H7 (cell line): ENCODE measurements at places on chromosomes 2 and 18. TPM values are rescaled to one million over a fixed set of nuclear protein-coding genes. Genes with fewer than 3 reads are reported as not detected.
A peak's percentile ranks its signal among the peaks of the same experiment; 100 is the strongest.

DNA sequence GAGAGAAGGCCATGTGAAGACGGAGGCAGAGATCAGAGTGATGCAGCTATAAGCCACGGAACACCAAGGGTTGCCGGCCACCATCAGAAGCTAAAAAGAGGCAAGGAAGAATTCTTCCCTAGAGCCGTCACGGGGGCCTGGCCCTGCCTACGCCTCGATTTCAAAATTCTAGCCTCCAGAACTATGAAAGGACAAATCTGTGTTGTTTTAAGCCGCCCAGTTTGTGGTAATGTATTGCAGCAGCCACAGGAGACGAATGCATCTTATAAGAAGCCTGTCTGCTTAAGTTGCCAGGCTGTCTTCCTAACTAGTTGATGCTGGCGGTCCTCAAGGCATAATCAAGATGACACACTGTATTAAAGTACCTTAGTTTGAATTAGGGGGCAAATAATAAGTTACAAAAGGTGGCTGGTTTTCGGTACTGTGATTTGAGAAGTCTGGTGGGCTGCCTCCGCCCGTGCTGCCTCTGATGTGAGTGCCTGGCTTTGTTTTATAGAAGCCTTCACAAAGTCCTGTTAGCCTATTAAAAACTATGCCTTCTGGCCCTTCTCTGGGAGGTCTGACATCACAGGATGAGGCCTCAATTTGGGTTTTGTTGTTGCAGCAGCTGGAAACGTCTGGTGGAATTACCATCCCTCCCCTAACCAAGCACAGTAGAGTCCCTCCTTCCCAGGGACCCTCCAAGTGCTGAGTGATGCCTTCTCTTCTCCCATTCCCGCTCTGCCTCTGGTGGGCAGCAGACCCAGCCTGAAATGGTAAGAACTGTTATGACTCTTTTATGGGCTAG is 53.6 kb downstream of the SRD5A2 start:
- DNase-seq = no peak

DNA sequence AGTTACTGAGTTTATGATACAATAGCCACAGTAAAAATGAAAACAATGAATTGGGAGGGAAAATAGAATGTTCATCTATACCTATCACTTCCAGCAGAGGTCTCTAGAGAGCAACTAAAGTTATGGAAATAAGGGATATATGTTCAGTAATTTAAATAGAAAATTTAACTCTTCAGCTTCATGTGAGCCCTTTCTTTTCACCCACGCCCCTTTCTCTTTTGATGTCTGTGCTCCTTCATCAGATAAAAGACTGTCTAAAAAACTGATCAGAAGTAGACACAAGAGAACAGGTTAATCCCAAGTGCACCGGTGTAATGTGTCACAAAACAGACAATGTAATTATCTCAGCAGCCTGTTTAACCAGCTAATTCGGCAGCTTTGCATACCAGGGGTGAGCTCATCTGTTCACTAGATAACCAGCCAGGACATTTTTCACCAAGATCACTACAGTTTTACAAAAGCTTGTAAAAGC is 238.5 kb upstream of the ERBB4 start:
- DNase-seq = peak; percentile 7

GRCh38 chr2:241771286-241772062 is 5.1 kb upstream of the GAL3ST2 start:
- DNase-seq = peak; percentile 88

DNA sequence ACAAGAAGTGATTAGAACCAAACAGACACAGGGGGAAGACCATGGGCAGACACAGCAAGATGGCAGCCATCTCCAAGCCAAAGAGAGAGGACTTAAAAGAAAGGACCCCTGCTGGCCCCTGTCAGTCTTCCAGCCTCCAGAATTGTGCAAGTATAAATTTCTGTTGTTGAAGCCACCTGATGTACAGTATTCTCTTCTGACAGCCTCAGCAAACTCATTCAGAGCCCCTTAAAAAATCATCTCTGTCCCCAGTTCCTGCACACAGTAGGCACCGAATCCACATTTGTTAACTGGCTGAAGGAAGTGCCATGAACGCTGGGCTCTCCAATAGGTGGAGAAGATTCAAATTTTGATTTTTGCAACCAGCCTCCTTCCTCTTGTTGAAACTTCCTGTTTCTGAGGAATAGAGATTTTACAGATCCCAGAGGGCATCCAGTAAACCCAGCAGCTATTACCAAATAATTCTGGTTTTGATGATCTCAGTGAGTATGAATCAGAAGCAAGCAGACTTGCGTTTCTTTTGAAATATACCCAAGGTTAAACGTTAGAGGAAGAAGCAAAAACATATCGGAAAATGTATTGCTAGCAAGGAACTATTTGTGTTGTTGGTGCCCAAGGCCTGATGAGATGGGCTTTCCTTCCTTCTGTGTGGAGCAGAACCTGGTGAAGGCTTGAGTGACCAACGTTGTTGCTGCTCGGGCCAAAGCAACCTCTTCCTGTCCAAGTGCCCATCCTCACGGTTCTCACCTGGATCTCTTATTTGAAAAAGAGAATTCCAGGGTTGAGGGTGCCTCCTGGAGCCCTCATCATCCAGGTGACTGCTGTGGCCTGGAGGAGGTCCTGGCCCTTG is 47.7 kb upstream of the PLB1 start:
- DNase-seq = no peak

The GKN1 gene
- total RNA-seq = not detected in 2 replicates

The REEP1 gene
- 0.48 and 0.59 TPM in 2 replicates for total RNA-seq

The PDCD1 gene
- 1.0 and 2.8 TPM in 2 replicates for total RNA-seq

The IL1F10 gene
- not detected in 2 replicates for total RNA-seq

The GDF7 gene
- 1.4 TPM in 2 replicates for total RNA-seq

The HOXD13 gene
- 0.07 TPM in 1 of 2 replicates, not detected in the other for total RNA-seq

The DNER gene
- total RNA-seq = 0.70 and 1.0 TPM in 2 replicates
